Sciatic nerve (tissue), 2 donors: ENCODE measurements at places on chromosomes 4 and X.

- DNase-seq, result no peak
Measured at GRCh38 chr4:10584042-10584441, 100.5 kb downstream of the CLNK start.

DNA sequence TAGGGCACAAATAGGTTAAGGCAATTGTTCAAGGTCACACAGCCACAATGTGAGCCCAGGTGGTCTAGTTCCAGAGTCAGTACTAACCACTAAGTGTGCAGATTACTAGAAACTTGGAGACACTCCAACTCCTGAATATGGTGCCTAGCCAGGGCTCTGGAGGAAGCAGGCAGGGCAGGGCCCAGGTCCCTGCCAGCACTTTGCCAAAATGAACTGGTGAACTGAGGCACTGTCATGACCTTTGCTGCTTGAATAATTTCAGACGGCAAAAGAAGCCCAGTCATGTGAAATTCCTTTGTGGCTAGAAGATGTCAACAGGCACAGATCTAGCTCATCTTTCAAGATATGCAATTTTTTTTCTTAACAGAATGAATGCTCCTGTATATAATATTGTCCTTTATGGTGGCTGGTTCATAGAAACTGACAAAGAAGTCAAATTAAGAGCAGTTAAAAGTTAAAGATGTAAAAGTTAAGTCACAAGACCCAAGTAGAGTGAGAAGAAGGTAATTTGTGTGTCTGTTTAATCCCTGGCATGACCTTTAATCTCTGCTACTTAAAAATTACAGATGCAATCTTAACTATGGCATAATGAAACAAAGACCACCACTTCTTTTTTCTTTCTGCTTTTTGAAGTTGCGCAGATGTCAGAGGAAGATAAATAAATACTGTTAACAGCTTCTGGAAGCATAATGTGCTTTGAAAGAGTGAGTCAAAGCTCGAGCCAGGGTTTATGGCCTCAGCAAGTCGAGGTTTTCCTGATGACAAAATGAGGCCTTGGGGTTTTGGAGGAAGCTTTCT is 54.1 kb downstream of the SHROOM3 start:
- no peak for DNase-seq

DNA sequence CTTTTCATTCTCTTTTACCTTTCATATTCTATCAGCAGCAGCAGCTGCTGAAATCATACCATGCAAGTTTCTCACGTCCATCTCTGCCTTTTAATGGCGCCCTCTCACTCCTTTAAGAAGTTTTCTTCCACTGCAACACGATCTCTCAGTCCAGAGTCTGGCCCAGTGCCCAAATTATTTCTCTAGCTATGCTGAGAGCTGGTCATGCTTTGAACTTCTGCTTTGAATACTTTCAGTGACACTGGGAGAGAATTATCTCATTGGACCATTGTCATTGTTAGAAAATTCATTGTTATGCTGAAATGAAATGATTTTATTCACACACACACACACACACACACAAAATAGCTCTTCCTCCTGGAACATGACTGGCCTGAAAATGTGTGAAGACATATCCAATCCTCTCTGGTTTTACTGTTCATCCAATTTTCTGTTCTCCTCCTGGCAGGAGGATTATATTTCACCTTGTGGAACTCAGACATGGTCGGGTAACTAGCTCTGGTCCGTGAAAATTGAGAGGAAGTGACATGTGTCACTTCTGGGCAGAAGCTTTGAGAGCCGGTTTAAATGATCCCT is 1.3 kb upstream of the PDHA1 start:
- DNase-seq, result no peak

DNA sequence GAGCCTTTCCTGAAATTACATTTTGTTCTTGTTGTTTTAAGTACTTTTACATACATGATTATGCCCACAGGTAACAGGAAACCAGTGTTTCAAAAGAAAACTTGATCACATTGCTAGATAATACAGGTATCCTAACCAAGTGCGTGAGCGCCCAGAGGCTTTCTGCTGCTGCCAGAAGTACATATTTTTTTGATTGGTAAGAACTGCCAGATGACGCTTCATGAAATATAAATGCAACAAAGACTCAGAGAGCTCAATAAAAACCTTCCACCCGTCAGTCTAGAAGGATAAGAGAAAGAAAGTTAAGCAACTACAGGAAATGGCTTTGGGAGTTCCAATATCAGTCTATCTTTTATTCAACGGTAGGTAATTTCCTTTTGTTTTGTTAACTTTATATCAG is at the start of gene EPGN:
Gene EPGN (plus strand): TSS at position 256 of the 400 bp plus-strand sequence. CDS start 64 bp downstream, at position 320.
- DNase-seq, result no peak

GRCh38 chr4:14916554-14917297 is 85.6 kb upstream of the CPEB2 start:
- no peak for DNase-seq
